Heart right ventricle (tissue), 16 donors: ENCODE measurements at places on chromosomes 16 and 17. TPM values are rescaled to one million over a fixed set of nuclear protein-coding genes. Genes with fewer than 3 reads are reported as not detected.

DNA sequence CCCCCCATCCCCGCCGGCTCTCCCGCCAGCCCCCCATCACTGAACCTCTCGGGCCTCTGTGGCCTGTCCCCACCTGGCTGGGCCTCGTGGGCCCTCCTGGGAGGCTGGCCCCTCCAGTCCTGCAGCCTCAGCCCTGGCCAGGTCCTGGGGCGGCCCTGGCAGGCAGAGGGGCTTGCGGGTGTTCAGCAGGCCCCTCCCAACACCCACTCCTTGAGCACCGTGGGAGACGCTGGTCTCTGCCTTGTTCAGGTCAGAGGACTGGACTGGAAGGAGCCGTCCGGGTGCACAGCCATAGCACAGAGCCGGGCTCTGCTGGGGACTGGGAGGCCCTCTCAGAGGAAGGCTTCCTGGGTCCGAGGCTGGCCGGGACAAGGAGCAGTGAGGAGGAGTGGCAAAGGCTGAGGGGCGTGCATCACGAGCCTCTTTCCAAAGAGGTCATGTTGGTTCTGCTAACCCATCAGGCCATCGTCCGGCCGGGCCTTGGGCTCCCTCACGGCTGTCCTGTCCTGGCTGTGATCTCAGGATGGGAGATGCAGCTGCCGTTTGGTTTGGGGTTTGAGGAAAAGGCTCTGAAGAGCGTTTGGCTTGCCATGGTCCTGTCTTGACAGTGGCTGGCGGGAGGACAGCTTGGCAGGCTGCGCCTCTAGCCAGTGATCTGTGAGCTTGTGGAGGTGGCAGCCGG is 6.3 kb upstream of the PABPN1L start:
- no peak for DNase-seq

DNA sequence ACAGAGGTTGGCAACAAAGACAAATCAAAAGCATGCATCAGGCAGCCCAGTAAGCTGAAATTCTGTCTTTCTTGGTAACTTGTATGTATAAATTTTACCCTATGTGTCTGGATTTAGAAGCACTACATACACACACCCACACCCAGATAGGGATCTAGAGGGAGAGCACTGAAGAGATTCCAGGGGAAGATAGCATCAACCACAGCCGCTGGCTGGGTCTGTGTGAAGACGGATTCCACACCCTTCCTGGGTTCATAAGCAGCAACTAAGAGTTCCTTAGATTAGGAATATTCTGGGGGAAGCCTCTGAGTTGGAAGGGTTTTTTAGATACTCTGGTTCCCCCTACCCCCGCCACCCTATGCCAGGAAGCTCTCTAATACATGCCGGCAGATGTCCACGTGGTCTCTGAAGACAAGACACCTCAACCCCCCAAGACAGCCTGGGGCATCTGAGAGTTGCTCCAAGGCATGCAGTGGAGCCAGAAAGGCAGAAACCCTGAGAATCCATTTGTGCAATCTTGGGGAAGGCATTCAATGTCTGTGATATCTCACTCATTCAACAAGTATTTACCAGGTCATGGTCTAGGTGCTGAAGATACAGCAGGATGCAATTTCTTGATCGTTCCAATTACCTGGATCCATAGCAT is 86.4 kb downstream of the NOG start:
- DNase-seq: no peak

The TBC1D3L gene
- total RNA-seq: 1.9 TPM

DNA sequence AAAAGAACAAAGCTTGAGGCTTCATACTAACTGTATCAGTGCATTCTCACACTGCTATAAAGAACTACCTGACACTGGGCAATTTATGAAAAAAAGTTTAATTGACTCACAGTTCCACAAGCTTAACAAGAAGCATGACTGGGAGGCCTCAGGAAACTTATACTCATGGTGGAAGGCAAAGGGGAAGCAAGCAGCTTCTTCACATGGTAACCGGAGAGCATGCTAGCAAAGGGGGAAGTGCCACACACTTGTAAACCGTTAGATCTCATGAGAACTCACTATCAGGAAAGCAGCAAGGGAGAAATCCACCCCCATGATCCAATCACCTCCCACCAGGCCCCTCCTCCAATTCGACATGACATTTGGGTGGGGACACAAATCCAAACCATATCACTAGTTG is 25.3 kb downstream of the CTRB2 start:
- DNase-seq: no peak
